ENCODE measurements at places on chromosomes 6 and 20.

GRCh38 chr6:17100806-17101205, 1.0 kb upstream of the STMND1 start:
- no peak for DNase-seq

DNA sequence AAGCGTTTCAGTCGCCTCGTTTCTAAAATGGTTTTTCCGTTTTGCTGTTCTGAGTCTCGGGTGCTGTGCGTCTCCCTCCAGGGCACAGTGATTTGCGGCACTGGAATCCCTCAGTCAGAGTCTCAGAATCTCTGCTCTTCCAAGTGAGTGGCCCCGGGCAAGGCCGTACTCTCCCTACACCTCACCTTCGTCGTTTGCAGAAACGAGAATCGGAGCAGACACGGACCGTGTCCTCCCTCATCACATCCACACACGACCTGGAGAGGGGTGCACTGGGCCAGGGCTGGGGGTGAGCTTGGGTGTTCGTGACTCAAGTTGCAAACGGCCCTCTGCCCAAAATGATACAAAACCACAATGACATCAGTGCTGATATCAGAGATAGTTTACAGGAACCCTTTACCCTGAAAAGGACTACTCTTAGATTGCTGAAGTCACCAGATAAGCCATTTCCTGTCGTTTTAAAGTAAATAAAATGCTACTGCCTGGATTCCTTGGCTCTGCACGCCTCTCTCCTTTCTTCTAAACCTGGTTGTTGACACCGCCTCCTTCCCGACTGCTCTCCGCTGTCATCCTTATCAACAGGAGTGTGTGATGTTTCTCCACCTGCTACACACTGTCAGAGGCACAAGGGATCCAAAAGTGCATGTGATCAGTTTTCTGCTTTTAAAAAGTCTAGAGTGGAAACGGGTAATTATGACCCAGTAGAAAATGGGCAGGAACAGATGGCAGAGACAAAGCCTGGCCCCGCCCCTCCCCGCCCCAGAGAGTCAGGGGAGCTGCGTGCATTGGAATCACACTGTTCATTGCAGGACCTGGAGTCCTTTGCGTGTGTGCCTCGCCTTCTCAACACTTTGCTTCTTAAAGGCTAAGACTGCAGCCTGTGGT, 38.4 kb downstream of the KIF25 start:
- DNase-seq: no peak

DNA sequence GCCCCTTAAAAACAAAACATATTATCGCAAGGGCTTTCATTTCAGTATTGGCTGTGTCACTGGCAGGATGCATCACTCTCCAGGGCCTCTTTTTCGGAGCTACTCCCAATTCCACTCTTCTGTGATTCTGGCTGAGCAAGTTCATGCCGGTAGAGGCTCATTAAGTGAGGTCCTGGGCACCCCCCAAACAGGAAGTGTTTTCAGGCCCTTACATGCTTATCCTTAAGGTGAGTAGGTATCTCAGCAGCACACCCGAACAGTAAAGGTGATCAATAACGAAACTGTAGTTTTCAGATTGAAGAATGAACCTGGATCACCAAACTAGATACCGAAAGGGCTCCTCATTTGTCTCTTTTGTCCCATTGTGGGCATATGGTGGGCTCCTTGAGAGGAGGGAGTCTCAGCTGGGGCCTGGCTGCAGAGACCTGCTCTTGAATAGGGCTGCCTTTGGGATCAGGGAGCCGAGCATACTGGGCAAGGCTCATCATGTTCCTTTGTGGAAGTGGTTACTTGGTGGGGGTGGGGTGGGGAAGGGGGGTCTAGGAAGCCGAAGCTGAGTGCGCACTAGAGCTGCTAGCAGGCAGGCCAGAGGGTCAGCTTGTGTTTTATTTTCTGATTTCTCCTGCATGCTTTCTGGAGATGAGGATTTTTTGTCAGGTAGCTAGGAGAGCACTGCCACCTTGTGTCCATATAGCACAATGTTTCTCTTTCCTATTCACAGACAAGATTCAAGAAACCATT, 65.2 kb downstream of the CDS2 start:
- DNase-seq: peak; percentile 70

- no peak for DNase-seq
Measured at GRCh38 chr6:154488248-154488593, 22.3 kb downstream of the CNKSR3 start.

DNA sequence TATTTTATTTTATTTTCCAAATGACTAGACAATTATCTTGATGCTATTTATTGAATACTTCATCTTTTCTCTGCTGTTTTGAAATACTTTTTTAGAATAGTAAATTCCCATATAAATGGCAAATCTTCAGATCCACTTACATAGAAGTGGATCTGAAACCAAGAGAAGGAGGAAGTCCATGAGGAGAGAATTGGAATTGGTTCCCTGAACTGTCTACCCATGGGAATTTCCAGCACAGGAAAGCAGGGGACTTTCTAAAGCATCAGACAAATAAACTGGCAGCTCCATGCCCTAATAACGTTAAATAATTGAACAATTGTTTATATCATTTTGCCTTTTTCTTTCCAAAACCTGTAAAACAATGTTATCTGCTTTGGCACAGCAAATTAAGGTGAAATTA, 47.1 kb upstream of the PNRC1 start:
- DNase-seq: no peak

DNA sequence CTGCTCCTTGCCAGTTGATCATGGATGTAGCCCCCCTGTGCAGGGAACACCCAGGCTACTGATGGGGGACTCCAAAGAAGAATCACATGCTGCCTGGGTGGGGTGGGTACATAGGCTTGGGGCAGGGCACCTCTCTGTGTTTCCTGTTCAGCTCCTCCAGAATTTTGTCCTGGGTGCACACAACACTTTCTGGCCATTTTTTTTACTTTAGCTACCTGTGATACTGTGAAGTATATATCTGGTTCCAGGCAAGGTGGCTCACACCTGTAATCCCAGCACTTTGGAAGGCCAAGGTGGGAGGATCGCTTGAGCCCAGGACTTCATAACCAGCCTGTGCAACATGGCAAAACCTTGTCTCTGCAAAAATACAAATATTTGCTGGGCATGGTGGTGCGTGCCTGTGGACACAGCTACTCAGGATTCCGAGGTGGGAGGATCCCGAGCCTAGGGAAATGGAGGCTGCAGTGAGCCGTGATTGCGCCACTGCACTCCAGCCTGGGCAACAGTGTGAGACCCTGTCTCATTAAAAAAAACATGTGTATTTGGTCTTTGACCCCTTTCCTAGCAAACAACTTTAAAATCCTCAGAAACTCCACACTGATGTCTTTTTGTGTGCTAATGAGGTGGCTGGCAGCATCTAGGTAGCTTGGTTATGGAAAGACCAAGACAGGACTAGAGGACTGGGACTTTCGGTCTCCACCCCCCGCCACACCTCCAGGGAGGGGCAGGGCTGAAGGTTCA, 14.1 kb downstream of the SLC4A11 start:
- DNase-seq: no peak

- DNase-seq: no peak
Measured at GRCh38 chr6:13702809-13703302, 8.8 kb downstream of the RANBP9 start.

DNA sequence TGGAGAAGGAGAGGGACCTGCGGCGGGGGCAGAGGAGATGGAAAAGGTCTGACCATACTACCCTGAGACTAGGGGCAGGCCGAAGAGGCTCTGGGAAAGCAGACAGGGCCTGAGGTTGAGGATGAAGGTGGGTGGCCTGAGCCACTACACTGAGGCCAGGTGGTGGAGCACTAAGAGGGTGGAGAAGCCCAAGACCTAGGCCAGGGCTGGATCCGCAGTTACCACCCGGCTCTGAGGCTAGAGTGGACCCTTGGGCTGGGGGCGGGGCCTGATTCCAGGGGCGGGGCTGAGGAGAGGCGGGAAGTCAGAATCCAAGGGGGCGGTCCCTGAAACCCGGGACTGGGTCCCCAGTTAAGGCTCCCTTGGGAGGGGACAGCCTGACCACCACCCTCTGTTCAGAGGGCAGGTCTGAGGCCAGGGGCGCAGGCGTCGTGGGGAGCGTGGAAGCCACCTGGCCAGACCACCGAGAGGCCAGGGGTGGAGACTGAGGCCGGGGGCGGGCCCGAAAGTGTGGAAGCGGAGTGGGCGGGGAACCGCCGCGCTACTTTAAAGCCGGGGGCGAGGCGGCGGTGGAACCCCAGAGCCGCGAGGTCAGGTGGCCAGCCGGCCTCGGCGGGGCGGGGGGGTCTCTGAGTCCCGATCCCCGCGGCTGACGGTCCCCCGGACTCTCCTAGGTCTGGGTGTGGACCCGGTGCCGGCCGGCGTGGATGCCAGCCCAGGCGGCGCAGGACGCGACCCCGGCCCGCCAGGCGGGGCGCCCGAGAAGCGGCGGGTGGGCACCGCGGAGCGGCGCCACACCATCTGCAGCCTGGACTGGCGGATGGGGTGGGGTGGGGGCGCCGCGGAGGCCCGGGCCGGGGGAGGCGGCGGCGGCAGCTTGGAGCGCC, 8.3 kb downstream of the CCM2L start:
- peak; percentile 44 for DNase-seq

DNA sequence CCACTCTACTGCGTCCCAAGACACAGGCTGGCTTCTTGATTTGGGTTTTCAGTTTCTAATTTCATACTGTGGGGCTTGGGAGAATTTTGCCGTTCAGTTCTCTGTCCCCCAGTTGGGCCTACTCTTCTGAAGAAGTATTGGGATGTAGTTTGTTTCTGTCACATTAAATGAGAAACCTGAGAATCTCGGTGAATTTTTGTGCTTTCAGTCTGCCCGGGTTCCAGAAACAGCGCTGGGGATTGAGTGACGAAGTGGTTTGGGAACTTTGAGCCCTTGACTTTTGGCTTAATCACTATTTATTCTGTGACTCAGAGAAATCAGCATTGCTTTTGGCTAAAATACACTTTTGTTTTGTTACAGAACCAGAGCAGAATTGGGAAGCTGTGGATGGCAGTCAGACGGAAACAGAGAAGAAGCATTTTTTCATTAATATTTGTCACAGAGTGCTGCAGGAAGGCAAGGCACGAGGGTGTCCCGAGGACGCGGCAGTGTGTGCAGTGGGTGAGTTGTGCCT, 74.0 kb downstream of the IGF2R start:
- no peak for DNase-seq

GRCh38 chr6:44779130-44779826, 391.8 kb downstream of the CDC5L start:
- DNase-seq: peak; percentile 3

DNA sequence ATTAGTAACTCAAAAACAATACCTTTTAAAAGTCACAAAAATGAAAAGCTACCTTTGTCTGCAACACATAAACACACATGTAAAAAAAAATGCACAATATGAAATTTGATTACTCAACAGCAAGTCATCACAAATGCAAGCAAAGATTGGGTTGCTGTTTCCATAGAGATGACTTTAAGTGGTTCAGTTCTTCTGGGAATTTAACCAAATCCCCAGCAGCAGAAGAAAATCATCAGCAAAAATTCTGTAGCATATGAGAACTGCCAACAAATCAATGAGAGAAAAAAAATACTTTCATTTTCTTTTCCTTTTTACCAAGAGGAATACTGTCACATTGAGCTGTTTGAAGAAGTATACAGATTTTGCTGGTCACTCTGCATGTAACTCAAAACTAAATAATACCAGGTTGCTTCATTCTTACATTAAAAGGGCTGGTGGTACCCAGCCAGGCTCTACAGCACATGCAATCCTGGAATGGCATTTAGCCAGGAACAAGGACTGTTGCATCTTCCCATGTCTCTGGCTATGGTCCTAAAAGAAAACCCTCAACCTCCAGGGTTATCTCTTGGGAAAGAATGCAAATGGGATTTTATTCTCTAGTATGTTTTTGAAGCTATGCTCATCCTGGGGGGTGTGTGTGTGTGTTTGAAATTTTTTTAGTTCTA, 158.3 kb downstream of the OPRM1 start:
- DNase-seq: no peak

DNA sequence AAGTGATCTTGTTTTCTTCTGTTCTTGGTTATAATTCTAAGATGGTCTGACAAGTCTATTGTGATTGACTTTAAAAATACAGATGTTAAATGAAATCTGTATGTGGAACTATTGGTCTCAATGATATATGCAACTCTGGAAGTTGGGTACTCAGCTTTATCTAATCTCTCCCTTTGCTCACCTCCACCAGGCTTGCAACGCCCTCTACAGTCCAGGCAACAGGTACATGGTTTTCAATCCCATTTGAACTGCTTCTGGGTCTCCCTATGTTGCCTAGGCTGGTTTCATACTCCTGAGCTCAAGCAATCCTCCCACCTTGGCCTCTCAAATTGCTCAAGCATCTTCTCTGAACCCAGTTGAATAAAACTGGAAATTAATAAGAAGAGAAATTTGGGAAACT, 25.6 kb upstream of the HLA-DQB1 start:
- peak; percentile 74 for DNase-seq

DNA sequence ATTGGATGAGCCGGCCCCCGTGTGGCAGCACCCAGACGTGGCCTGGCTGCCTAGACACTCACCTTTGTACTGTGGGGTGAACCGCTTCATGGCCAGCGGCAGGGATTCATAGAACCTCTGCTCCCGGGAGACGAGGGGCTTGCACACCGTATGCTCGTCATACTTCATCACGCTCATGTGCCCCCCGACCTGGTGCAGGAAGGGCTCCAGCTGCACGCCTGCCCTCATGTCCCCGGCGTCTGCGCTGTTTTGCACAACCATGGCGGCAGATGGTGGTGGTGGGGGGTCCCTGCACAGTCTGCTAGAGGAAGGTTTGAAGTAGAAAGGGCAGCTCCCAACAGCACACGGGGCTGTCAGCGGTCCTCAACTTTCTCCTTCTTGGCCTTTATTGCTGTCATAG, 11.5 kb downstream of the IP6K3 start:
- DNase-seq: no peak

- no peak for DNase-seq
Measured at GRCh38 chr20:61436667-61437279, 184.7 kb downstream of the CDH4 start.

- no peak for DNase-seq
Measured at GRCh38 chr6:154526996-154527395, 16.5 kb upstream of the CNKSR3 start.

GRCh38 chr6:13471184-13471583, 16.2 kb downstream of the GFOD1 start:
- no peak for DNase-seq

- peak; percentile 79 for DNase-seq
Measured at GRCh38 chr6:31822036-31822821, 5.3 kb upstream of the HSPA1B start.

GRCh38 chr6:63502156-63502555, 70.1 kb upstream of the LOC128125822 start:
- DNase-seq: no peak

- no peak for DNase-seq
Measured at GRCh38 chr20:47981222-47981621, 195.9 kb upstream of the SULF2 start.

DNA sequence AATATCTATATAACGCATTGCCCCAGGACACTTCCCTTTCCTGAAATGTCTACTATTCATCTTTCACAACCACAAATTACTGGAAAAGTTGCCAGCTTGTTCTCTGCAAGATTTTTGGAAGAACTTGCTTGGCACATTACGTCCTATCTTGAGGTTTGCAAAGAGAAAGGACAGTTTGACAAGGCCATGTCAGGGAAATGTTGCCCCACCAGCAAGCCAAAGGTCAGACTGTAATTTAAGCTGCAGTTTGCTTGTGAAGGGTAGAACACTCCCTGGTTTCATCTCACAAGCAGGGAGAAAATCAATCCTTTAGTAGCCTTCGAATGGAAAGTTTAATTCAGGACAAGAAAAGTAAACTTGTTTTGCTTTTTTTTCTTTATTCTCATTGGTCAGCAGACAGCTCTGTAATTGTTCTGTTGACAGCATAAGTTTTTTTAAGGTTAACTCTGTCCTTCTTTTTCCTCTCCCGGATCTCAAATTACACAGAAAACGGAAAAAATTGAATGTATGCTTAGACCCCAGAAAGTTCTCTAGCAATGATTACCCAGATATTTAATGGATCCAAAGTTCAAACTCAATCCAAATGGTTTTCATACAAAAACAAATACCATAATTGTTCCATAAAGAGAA, 541.8 kb upstream of the NRSN1 start:
- no peak for DNase-seq
